Breast epithelium (tissue), 4 donors: ENCODE measurements at places on chromosomes 3 and 15. TPM values are rescaled to one million over a fixed set of nuclear protein-coding genes. Genes with fewer than 3 reads are reported as not detected.

DNA sequence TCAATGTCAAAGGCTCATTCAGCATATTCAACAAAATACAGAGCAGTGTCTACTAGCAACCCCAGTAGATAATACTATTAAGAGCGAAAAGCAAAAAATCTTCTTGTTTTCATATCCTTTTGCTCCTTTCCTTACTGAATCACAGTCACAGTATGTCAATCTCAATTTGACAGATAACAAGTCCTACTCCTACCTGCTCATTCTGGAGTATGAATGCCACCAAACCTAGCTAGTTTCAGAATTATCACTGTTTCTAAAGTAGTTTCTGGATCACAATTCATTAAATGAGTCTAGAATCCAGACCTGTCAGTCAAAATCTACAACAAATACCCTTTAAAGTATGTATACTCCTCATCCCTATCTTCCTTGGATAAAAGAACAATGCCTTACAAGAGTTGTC is 51.5 kb downstream of the MKRN2 start:
- H3K36me3 ChIP-seq = peaks cover 3% of the 10 kb centered on the region
- no peaks in the 10 kb centered on the region for H3K4me1 ChIP-seq
- DNase-seq = no peak
- no peaks in the 10 kb centered on the region for H3K27me3 ChIP-seq
- H3K27ac ChIP-seq = no peak overlapping the region

- no peaks in the 10 kb centered on the region for H3K36me3 ChIP-seq
- no peak for DNase-seq
- H3K4me3 ChIP-seq = no peak overlapping the region
- H3K4me1 ChIP-seq = no peaks in the 10 kb centered on the region
- H3K27ac ChIP-seq = no peak overlapping the region
Observed at GRCh38 chr3:116050311-116050915, 394.9 kb downstream of the LSAMP start.

- H3K4me3 ChIP-seq = no peak overlapping the region
- no peaks in the 10 kb centered on the region for H3K36me3 ChIP-seq
- DNase-seq = no peak
Observed at GRCh38 chr3:117752984-117753717, 1043.6 kb downstream of the TUSC7 start.

- no peaks in the 10 kb centered on the region for H3K4me1 ChIP-seq
- no peaks in the 10 kb centered on the region for H3K36me3 ChIP-seq
- no peak overlapping the region for H3K4me3 ChIP-seq
- H3K27me3 ChIP-seq = no peaks in the 10 kb centered on the region
- no peak for DNase-seq
Observed at GRCh38 chr3:48644898-48645760, 9.9 kb upstream of the SLC26A6 start.

DNA sequence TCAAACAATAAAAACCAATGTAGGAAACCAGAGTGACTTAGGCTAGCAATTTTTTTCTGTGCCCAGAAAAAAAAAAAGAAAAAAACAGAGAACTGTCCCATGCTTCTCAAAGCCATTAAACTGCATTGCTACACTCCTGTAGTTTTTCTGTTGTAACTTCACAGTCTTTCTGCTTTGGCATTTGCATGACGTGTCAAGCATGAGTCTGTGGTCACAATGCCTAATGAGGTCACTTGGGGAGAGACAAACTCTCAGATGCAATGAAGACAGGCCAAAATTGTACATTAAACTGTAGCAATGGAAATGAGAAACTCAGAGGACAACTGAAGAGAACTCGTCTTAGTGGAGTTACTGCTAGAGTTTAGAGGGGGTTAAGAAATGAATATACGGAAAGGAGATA is 30.8 kb downstream of the CCDC80 start:
- no peaks in the 10 kb centered on the region for H3K36me3 ChIP-seq
- no peak overlapping the region for H3K4me3 ChIP-seq
- DNase-seq = no peak
- no peak overlapping the region for H3K27ac ChIP-seq

The NR2C2 gene
- total RNA-seq = 41.9 TPM

The SH2D7 gene
- not detected for total RNA-seq

The FBXL22 gene
- 2.0 TPM for total RNA-seq
